ENCODE measurements at places on chromosomes 6 and 20.
A peak's percentile ranks its signal among the peaks of the same experiment; 100 is the strongest.

DNA sequence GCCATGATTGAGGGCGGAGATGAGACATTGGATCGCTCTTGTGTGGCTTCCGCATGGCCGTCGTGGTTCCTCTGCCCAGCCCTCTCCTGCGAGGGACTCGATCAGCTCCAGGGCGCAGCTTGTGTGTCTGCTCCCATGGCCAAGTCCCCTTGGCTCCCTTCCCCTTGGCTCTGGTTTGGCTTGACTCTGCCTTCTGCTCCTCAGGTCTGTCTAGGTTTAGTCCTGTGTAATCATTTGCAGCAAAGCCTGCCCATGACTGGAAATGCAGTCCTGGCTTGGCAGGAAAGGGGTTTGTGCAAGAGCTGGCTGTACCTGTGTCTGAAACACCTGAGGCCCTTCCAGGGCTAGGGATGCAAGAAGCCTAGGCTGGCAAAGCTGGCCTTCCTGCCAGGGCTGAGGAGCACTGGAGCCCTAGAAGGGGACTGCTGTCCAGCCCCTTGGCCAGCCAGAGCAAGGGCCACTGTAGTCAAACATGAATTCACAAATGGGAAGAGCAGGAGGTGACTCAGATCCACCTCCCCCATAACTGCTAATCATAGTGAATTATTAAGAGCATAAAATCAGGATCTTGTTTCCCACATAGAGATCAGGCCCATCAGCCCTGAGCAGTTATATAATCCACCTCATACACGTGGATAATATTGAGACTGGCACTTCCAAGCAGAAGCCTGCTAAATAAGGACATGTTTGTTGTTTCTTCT is 196.8 kb downstream of the FARS2 start:
- H3K36me3 ChIP-seq, result no peaks in the 10 kb centered on the region
- DNase-seq, result peak; percentile 69
- H3K27ac ChIP-seq, result no peak overlapping the region
- no peaks in the 10 kb centered on the region for H3K27me3 ChIP-seq
- peaks cover 11% of the 10 kb centered on the region for H3K4me1 ChIP-seq

DNA sequence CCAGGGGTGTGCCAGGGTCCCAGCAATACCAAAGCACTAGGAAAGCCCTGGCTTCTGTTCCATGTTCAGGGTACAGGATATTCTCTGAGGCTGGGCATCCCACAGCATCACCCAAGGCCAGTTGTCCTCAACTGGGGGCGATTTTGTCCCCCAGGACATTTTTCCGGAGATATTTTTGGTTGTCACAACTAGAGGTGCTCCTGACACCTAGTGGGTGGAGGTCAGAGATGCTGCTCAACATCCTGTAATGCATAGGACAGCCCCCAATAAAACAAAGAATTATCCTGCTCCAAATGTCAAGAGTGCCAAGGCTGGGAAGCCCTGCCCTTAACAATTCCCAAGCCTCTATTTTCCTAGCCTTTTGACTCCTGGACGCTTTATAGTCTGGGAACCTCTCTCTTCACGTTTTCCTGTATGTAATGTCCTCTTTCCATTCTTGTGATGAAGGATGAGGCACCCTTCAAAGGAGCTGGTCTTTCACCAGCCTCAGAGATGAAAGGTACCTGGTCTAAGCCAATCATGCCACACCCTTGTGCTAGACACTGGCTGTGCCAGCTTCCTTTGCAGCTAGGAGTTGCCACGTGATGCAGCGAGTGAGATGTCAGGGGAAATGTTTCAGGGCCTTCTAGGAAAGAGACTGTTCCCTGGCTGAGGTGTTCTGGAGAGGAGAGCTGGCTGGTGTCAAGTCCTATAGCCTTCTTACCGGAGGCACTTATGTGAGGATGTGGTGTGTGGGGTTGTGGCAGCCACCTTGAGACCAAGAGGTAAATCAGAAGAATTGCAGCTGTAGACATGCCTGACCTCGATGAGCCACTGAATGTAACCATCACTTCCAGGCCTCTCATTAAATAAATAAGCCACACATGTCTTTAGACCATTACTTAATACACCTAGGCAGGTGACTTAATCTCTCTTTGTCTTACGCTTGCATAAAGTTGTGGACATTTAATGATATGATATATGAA is 23.4 kb upstream of the KCNG1 start:
- no peak overlapping the region for H3K27ac ChIP-seq
- no peak for DNase-seq
- H3K36me3 ChIP-seq, result no peaks in the 10 kb centered on the region
- no peak overlapping the region for H3K4me3 ChIP-seq
- H3K27me3 ChIP-seq, result peaks cover 4% of the 10 kb centered on the region

DNA sequence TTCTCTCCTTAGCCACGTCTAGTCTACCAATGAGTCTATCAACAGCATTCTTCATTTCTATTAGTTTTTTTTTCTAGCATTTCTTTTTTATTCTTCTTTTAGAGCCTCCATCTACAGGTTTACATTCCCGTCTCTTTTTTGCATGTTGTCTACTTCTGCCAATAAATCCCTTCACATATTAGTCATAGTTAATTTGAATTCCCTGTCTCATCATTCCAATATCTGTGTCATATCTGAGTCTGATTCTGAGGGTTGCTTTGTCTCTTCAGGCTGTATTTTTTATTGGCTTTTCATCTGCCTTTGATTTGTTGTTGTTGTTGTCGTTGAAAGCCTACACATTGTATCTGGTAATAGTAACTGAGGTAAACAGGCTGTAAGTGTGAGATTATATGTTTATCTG is 104.6 kb downstream of the HMGCLL1 start:
- H3K4me3 ChIP-seq, result no peak overlapping the region
- no peaks in the 10 kb centered on the region for H3K4me1 ChIP-seq
- no peaks in the 10 kb centered on the region for H3K27me3 ChIP-seq

GRCh38 chr20:34675561-34675960 is 1.3 kb downstream of the PIGU start:
- no peaks in the 10 kb centered on the region for H3K36me3 ChIP-seq
- H3K27me3 ChIP-seq, result no peaks in the 10 kb centered on the region
- no peak overlapping the region for H3K4me3 ChIP-seq
- peaks cover 7% of the 10 kb centered on the region for H3K4me1 ChIP-seq

All from muscle of leg (tissue), 16 donors.